Fibroblast of the aortic adventitia (primary cell): ENCODE measurements at places on chromosomes 13 and 19.
A peak's percentile ranks its signal among the peaks of the same experiment; 100 is the strongest.

GRCh38 chr19:15466851-15467733 is 2.7 kb upstream of the RASAL3 start:
- peak; percentile 72 for DNase-seq

DNA sequence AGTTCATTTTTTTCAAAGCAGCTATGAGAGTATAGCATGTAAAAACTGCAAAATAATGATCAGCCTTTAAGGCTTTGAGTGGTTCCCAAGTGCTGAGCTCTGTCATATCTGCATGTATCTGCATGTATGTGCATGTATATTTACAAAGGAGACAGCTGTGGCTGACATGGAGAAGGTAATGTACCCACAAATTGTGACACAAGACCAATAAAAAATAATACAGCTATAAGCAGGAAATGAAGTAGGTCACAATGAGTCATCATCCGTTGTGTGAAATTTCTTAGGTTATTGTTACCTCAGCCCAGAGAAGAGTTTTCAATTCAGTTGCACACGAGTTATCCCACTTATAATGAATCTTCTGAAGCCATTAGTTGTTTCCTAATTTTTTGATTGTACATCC is 60.9 kb upstream of the MED4 start:
- DNase-seq = peak; percentile 61

DNA sequence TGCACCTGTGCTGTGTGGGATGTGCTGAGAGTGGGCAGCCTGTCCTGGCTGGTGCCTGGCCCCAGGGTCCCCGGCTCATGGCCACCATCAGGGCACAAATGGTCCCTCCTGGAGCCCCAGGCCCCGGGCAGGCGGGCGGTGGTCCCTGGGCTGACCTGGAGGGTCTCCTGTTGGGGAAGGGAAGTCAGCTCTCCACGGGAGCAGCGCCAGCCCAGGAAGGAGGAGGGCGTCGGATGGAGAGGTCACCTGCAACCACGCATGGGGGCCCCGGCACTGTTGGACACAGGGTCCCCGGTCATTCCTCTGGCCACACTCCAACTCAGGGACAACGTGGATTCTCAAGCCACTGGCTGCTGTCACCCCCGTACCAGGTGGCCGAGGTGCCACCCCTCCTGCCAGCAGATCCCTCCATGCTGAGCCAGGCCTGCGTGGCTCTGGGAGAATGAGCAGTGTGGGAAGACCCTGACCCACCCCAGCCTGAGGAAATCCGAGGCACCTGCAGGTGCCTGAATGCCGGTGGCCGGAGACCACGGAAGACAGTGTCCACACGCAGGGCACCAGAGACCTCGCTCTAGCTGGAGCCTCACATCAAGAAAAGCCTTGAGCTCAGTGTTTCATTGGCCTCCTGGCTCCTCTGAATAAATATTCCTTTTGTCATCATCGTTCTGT is 13.5 kb downstream of the LMNB2 start:
- DNase-seq = no peak

- DNase-seq = no peak
Observed at GRCh38 chr13:40609972-40610726, 56.3 kb downstream of the FOXO1 start.

DNA sequence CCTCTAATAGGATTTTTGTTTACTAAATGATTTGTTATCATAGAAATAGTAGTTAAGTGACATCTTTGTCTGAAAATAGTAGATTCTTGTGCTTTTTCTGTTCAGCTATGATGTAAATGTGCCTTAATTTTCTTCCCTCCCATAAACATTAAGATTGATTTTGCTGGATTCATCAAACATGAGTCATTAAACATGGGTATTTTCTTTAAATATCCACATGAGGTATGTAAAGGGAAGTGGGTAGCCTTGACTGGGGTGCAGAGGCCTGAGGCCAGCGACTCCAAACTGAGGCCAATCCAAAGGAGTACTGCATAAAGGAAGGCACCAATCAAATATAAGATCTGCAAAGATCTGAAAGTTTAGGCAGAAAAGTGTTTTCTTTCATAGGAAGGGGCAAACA is 3.7 kb downstream of the ZNF136 start:
- peak; percentile 7 for DNase-seq

DNA sequence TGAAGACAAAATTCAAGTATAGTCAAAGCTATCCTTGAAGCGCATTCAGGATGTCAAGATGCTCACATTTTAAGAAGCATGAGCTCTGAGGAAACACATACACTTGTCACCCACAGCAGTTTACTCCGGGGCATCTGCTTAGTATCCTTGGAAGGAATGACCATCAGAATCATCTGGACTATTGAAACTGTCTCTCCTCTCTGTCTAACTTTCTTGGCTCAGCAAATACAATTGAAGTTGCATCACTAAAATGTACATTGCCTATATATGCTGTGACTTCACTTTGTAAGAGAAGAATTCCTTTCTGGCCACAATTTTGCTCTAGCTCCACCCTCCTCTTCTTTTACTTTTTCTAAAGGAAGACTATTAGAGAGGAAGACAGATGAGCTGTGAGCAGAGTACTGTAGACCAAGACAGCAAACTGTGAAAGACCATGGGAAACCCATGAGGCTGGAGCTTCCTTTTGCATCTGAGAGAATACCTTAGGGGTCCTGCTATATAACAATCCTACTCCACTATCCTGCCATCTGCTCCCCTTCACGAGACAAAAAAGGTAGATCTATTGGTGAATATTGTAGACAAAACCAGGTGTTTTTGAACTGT is 906.3 kb downstream of the PCDH9 start:
- no peak for DNase-seq

GRCh38 chr13:75647126-75647784 is 11.1 kb downstream of the LMO7 start:
- DNase-seq = no peak
